ENCODE measurements at places on chromosomes 16 and 17.

DNA sequence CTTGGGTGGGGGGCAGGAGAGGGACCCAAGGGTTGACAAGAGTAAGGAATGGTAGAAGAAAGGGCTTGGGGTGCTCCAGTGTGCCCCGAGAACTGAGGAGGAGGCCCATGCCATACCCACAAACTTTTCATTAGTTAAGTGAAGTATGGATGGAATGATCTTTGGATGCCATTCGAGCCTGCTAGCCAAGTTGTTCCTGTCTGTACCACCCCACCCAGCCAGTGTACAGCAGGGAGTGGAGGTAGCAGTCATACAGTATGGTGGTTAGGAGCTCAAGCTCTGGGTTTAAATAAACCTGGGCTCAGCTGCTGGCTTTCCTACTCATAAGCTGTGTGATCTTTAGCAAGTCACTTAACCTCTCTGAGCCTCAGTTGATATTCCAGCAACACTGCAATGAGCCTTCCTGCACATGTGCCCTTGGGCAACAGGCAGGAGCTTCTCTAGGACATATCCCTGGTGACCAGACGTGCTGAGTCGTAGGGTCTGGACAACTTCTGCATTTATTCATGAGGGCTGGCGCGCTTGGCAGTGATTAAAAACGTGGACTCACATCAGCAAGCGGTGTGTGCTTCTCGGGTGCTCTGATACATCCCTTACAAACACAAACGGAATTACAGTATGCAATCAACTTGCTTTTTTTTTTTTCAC, 22.9 kb downstream of the ITPRIPL2 start:
- DNase-seq, result no peak

DNA sequence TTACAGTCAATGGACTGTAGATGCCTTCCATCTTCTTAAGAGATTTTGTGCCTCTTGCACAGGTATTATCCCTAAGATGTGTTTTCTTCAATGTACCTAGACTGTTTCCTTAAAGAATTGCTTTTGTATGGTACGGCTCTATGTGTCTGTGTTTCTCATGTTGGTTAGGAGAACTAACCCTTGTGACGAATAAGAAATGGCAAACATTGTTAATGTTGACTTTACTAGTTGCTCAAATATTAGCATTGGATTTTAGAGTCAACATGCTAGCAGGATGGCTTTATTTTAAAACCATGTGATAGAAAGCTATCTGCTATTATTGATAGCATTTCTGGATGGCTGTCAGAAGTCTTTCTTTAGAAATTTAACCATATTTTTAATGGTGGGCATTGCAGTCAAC, 34.5 kb downstream of the WWOX start:
- DNase-seq, result no peak

- peak; percentile 22 for DNase-seq
Observed at GRCh38 chr16:88451586-88452481, 1.2 kb upstream of the ZFPM1 start.

GRCh38 chr16:3485821-3486505, 9.3 kb downstream of the C16orf90 start:
- DNase-seq, result no peak

- DNase-seq, result peak; percentile 83
Observed at GRCh38 chr16:85010931-85011845, at the start of gene ZDHHC7. Gene ZDHHC7 (minus strand): TSS chr16:85011535. CDS start chr16:84990618, 20,917 bp downstream.

GRCh38 chr16:14405611-14406537, 224.2 kb downstream of the PARN start:
- no peak for DNase-seq

- DNase-seq, result no peak
Observed at GRCh38 chr16:2121853-2122252, 13.8 kb downstream of the PKD1 start.

GRCh38 chr16:57358527-57359095, at the start of gene CCL22:
Gene CCL22 (plus strand): TSS chr16:57358783. CDS start chr16:57358817, 34 bp downstream.
- no peak for DNase-seq

DNA sequence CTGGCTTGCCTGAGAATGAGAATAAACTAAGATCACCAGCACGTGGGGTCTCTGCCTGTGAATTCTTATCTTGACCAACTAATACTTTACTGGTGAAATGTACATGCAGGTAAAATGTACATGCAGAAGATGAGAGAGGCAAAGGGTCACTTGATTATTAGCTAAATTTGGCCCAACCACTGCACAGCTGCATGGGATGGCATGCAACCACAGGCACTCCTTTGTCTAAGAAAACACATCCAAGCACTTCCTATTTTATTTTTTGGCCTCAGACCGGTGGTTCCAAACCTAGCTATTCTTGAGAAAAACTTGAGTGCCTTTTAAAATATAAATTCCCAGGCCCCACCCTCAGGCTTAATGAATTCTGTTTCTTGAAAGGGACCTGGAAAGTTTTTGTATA, 77.9 kb downstream of the SYCE1L start:
- DNase-seq, result no peak

GRCh38 chr17:82338858-82339633, 5.5 kb upstream of the SECTM1 start:
- no peak for DNase-seq

- no peak for DNase-seq
Observed at GRCh38 chr16:62408760-62409159, 372.5 kb upstream of the CDH8 start.

DNA sequence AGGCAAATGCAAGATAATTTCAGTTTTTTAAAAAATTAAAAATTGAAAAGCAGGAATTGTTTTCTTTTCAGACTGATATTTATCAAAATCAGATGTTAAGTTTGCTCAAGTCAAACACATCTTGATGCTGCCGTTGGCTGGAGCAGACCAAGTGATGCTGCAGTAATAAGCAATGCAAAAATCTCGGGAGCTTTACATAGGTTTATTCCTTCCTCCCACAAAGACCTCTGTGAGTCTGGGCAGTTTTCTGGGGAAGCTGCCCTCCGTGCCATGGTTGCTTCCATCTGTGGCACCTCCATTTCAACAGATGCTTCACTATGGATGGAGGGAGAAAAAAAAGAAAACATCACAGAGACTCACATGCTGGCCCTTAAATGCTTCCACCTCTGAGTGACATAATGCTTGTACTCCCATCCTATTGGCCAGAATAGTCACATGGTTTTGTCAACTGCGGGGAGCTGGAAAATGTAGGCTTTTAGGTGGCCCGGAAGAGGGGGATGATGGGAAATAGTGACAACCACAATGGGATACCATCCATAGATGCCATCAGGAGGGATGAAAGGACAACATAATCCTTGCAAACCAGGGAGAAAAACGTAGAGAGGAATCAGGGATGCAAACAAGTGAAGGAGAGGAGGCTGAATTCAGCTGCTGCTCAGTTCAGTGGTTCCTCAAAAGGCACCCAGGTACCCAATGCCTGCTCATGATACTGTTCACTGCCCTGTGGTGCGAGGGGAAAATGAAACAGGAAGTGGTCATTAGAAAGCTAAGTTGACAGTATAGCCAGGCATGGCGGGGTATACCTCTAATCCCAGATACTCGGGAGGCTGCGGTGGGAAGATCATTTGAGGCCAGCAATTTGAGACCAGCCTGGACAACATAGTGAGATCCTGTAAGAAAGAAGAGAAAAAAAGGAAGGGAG, 13.5 kb upstream of the ERCC4 start:
- no peak for DNase-seq

GRCh38 chr17:40479754-40480480, 21.5 kb downstream of the TNS4 start:
- DNase-seq, result no peak

DNA sequence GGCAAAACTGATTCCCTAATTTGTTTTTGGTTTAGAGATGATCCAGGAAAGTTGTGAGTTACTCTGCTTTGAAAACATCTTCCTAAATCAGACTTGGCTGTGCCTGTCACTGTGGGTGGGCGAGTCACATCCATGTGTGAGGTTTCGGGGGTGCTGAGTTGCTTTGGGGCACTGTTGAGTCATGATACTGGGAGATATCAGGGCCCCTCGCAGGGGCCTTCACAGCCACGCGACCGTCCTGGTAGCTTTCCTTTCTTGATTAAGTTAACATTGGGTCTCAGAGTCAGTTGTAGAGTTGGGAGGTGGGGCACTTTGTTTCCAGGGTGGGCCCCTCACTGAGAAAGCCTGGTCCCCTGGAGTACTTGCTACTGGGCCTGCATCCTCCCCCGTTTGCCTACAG, 58.3 kb upstream of the LGALS9 start:
- no peak for DNase-seq

DNA sequence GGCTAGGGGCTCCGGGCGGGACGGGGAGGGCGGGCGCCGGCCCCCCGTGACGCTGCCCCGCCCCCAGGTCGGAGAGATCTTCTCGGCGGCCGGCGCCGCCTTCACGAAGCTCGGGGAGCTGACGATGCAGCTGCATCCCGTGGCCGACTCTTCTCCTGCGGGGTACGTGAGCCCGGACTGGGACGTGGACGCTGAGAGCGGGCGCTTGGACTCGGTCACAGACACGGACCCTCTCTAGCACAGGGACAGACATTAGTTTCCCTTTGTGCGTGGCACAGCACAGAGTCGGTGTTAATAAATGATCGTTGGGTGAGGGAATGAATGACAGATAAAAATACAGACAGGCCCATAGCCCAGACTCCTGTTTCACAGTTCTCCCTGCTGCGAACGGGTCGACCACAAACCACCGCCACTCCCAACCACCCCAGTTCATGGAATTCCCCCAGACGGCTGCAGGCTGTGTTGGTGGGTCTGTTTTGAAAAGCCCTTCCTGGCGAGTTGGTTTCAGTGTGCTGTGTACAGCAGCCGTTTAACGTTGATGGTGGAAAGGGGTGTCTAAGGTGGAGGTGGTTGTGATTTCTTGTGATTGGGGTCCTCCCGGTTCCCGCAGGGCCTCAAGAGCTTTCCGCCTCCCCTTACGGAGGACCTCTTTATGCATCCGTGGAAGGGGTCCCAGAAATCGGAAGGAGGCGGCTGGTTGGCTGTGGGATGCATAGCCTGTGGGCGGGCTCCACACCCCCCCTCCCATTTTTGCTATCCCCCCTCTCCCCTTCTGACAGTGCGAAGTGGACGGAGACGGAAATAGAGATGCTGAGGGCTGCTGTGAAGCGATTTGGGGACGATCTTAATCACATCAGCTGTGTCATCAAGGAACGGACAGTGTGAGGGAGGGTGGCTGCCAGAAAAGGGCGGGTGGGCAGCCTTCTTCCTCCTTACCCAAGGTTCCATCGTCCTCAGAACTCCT, 2.9 kb downstream of the RNASEK start:
- DNase-seq, result peak; percentile 71

- DNase-seq, result no peak
Observed at GRCh38 chr17:48093341-48094045, 7.8 kb downstream of the CBX1 start.

GRCh38 chr16:15741207-15741871, 91.3 kb downstream of the NDE1 start:
- no peak for DNase-seq

DNA sequence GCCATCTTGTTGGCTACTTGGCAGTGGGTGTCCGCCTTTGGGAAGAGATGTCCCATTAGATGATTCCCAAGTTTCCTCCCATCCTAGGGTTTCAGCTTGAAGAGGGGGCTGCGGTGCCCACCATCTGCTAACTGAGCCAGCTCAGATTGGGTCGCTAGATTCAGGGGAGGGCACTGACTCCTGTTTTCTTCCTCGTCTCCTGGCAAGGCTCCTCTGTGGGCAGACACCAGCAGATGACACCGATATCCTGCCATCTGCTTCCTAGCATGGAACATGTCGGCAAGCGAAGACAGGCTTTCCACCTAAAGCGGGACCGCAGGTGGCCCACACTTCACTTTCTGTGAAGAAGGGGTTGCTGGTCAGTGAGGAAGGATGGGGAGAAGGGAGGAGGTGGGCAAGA, 27.3 kb downstream of the C17orf75 start:
- DNase-seq, result no peak

GRCh38 chr17:32461498-32461852, 17.2 kb downstream of the PSMD11 start:
- no peak for DNase-seq

GRCh38 chr17:74833501-74834377, 25.9 kb downstream of the GRIN2C start:
- DNase-seq, result no peak

GRCh38 chr16:27330542-27330941, 16.8 kb downstream of the IL4R start:
- DNase-seq, result no peak

GRCh38 chr17:14919631-14920213, 345.4 kb downstream of the PMP22 start:
- no peak for DNase-seq

- no peak for DNase-seq
Observed at GRCh38 chr16:88351491-88352101, 31.2 kb upstream of the ZNF469 start.

GRCh38 chr16:88920618-88921590, 54.4 kb upstream of the PABPN1L start:
- DNase-seq, result no peak

DNA sequence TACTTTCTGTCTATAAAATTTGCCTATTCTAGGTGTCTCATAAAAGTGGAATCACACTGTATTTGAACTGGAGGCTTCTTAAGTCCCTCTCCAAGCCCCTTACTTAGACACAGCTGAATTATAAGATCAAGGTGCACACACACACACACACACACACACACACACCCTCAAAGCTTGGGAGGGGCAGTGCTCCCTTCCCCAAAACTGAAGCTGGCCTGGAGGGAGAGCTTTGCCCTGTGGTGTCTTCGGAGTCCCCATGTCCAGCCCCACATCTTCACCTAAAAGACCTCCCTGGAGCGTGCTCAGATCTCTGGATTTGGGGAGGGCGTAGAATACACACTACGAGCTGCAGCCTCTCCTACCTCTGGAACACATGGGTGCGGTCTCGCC, 828 bp downstream of the EMP2 start:
- no peak for DNase-seq

- no peak for DNase-seq
Observed at GRCh38 chr16:80887062-80887461, 82.7 kb upstream of the CDYL2 start.

DNA sequence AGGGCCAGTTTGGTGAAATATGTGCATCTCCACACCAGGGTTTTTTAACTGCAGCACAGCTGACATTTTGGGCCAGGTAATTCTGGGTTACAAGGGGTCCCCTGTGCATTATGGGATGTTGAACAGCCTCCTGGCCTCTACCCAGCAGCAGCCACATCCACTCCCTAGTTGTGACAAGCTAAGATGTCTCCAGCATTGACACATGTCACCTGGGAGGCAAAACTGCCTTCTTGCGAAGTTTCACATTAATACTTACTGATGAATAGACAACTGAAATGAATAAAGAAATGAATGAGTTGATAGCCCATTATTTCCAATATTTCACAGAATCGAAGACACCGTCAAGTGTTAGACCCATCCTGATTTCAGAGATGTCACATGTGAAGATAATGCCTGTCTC, 383.7 kb downstream of the CPPED1 start:
- no peak for DNase-seq

DNA sequence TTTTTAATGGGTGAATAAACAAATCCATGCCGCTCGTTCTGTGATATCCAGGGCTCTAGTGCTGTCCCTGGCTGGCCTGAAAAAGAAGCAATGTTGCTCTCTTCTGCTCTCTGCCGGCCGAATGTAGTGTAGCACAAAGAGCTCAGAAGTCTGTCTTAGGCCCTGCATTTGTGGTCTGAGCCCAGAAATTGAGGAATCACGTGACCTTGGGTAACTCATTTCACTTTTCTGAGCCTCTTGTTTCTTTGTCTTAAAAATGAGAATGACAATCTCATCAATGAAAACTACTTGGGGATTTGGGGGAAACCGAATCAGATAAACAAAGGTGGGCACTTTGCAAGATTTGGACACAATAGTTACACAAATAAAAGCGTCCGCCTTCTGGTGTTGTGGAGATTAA, 381.6 kb upstream of the ASIC2 start:
- peak; percentile 20 for DNase-seq
